ENCODE measurements at places on chromosomes 13 and 19. TPM values are rescaled to one million over a fixed set of nuclear protein-coding genes. Genes with fewer than 3 reads are reported as not detected.

GRCh38 chr13:21256891-21257290, 80.4 kb downstream of the MRPL57 start:
- H3K27ac ChIP-seq: no peak overlapping the region
- H3K4me3 ChIP-seq: no peak overlapping the region
- H3K36me3 ChIP-seq: no peaks in the 10 kb centered on the region
- no peak for DNase-seq

GRCh38 chr19:1863328-1863637, at the start of gene KLF16:
Gene KLF16, minus strand, starts transcription at chr19:1863579. Its CDS starts 82 bp downstream, at chr19:1863497.
- no peak for DNase-seq
- H3K27me3 ChIP-seq: no peaks in the 10 kb centered on the region
- H3K27ac ChIP-seq: peak within 1 kb of the TSS; percentile 97
- peaks cover 25% of the 10 kb centered on the region for H3K4me1 ChIP-seq
- no peaks in the 10 kb centered on the region for H3K36me3 ChIP-seq

GRCh38 chr13:44576351-44577235, 463 bp upstream of the TSC22D1 start:
- H3K4me3 ChIP-seq: peak overlapping the region; percentile 99
- H3K36me3 ChIP-seq: no peaks in the 10 kb centered on the region
- peaks cover 15% of the 10 kb centered on the region for H3K4me1 ChIP-seq
- H3K27ac ChIP-seq: peak overlapping the region; percentile 86
- DNase-seq: peak; percentile 35
- H3K27me3 ChIP-seq: peaks cover 5% of the 10 kb centered on the region

DNA sequence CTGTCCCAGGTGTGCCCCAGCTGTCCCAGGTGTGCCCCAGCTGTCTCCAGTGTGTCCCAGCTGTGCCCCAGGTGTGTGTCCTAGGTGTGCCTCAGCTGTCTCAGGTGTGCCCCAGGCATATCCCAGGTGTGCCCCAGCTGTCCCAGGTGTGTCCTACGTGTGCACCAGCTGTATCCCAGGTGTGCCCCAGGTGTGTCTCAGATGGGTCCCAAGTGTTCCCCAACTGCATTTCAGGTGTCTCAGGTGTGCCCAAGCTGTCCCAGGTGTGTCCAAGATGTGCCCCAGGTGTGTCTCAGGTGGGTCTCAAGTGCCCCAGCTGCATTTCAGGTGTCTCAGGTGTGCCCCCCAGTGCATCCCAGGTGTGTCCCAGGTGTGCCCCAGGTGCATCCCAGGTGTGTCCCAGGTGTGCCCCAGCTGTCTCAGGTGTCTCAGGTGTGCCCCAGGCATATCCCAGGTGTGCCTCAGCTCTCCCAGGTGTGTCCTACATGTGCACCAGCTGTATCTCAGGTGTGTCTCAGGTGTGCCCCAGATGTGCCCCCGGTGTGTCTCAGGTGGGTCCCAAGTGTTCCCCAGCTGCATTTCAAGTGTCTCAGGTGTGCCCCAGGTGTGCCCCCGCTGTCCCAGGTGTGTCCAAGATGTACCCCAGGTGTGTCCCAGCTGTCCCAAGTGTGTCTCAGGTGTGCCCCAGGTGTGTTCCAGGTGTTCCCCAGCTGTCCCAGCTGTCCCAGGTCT, 1.3 kb upstream of the GRK1 start:
- no peak overlapping the region for H3K27ac ChIP-seq
- no peak overlapping the region for H3K4me3 ChIP-seq
- peaks cover 9% of the 10 kb centered on the region for H3K36me3 ChIP-seq
- no peak for DNase-seq
- no peaks in the 10 kb centered on the region for H3K4me1 ChIP-seq
- H3K27me3 ChIP-seq: peaks cover 29% of the 10 kb centered on the region

GRCh38 chr19:7428651-7429113, 60.2 kb downstream of the PEX11G start:
- no peak for DNase-seq
- no peaks in the 10 kb centered on the region for H3K4me1 ChIP-seq
- no peak overlapping the region for H3K27ac ChIP-seq
- H3K27me3 ChIP-seq: no peaks in the 10 kb centered on the region
- H3K36me3 ChIP-seq: peaks cover 5% of the 10 kb centered on the region

FSTL3 gene
- polyA plus RNA-seq: 2.8 TPM

PRKCG gene
- not detected for polyA plus RNA-seq
